T-cell (primary cell): ENCODE measurements at places on chromosomes 7 and 10.

DNA sequence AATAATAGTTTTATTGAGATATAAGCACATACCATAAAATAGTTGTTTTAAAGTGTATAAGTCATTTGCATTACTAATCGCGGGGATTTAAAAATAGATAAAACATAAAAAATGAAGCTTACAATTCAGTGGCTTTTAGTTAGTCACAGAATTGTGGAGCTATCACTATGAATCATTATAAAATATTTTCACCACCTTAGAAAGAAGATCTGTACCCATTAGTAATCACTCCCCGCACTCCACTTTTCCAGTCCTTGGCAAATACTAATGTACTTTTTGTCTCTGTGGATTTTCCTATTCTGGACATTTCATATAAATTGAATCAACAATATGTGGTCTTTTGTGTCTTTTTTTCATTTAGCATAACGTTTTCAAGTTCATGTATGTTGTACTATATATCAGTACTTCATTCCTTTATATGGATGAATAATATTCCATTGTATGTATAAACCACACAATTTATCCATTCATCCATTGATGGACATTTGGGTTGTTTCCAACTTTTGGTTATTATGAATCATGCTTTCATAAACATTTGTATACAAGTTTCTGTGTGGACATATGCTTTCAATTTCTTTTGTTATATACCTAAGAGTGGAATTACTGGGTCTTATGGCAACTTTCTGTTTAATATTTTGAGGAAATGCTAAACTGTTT is 162.5 kb downstream of the MAGI2 start:
- DNase-seq = no peak

- no peak for DNase-seq
Observed at GRCh38 chr7:75958802-75959543, 35.4 kb downstream of the TMEM120A start.

- no peak for DNase-seq
Observed at GRCh38 chr7:71694665-71695064, 562.7 kb downstream of the GALNT17 start.

DNA sequence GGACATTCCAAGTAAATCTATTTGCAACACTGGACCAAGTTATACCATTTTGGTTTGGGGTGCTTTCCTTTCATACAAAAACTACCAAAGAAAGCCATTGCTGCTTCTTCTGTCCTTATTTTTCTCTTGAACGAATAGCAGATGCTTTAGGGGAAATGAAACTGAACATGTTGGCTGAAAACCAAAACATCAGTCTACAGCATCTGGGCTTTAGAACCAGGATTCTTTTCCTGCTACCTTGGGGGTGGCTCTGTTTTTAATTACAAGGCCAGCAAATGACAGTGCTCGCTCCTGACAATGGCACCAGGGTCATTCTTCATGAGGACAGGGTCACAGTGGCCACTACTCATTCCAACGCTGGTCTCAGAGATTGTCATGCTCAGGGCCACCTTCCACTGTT is 80.3 kb downstream of the WDR11 start:
- DNase-seq = no peak

GRCh38 chr10:129524936-129525335 is 57.9 kb downstream of the MGMT start:
- DNase-seq = no peak

DNA sequence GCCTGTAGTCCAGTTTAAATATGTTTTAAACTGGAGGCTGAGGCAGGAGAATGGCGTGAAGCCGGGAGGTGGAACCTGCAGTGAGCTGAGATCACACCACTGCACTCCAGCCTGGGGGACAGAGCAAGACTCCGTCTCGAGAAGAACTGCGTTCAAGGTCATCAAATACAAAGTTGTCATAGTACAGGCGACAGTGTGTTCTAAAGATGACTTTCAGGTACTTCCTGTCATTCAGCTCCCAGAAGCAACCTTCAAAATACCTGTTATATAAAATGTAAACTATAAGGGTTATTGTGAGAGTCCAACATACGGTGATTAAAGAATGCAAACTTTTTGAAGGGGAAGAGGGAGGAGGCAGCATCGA is 8.7 kb downstream of the MPP7 start:
- no peak for DNase-seq

DNA sequence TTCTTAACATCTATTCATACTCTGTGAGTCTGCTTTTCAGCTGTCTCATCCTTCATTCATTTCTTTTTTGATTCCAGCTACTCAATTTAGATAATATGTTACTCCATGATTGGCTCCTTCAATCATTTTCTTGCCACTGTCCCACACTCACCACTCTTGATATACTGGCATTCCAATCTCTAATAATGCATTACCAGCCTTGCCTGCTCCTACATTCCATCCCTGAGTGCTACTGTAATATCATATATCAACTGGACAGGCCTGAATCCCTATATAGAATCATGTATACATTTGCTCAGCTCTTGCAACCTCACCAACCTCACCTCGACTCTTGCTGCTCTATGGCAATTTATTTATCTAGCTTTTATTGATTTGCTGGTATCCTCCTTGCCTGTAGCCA is 45.0 kb upstream of the SLC13A1 start:
- DNase-seq = no peak

GRCh38 chr7:77239471-77239870 is 39.9 kb upstream of the FGL2 start:
- no peak for DNase-seq

- no peak for DNase-seq
Observed at GRCh38 chr7:27104341-27105058, 2.0 kb upstream of the HOXA2 start.

DNA sequence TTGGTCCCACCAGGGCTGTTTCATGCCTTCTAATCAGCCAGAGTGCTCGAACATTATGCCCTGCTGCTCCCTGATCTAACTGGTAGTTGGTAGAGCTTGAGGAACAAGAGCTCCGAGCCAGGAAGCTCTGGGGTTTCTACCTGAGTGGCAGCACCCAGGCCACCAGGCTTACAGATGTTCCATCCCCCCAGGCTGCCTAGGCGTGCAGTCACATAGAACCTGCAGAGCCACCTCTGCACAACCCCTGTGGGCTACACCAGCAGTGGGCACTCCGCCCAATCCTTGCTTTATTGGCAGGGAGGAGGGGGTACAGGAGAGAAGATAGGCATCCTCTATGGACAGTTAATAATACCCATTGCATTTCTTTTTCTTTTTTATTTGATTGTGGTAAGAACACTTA is 21.8 kb downstream of the MAP3K8 start:
- no peak for DNase-seq

- no peak for DNase-seq
Observed at GRCh38 chr10:88281592-88282347, 301.3 kb downstream of the RNLS start.
